NAMALWA (cell line): ENCODE measurements at places on chromosomes 5 and 9.
A peak's percentile ranks its signal among the peaks of the same experiment; 100 is the strongest.

GRCh38 chr5:50666261-50667022 lies at the start of gene PARP8:
TSS of gene PARP8 (plus strand) at chr5:50666637. CDS start at chr5:50667096, 459 bp downstream.
- peak; percentile 60 for DNase-seq

GRCh38 chr5:151196556-151197290 lies 27.2 kb downstream of the CCDC69 start:
- peak; percentile 87 for DNase-seq

DNA sequence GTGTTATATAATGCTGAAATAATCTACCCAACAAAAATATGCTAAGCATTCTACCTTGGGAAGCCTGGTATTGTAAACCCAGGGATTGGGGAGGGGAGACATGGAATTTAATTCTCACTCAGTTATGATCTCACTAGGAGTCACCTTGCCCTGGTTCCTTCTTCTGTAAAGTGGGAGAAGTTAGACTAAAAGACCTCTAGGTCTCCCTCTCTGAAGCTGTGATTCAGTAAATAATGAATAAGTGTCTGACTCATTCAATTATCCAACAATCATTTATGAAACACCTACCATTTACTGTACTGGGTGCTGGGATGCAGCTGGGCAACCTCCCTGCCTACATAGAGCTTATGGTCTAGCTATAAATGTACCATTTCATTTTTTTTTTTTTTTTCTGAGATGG lies 20.2 kb upstream of the SPARC start:
- no peak for DNase-seq

- DNase-seq = no peak
Measured at GRCh38 chr5:103434057-103434456, 128.5 kb downstream of the NUDT12 start.

DNA sequence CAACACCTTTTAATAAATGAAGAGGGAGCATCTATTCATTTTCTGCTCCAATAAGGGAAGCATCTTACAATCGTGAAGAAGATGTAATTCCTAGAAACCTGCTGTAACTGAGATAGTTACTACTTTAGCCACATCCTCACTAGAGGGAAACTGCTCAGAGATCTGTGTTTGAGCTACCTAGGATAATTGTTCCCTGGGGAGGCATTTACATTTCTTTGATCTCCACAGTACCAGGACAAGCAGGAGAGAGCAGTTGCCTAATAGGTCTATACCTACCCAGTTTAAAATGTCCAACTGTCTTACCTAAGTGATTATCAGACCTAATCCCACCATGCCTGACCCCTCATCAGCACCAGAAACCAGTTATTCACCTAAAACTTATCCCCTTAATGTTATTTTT lies 196.9 kb downstream of the TUSC1 start:
- DNase-seq = no peak

- no peak for DNase-seq
Measured at GRCh38 chr9:107778661-107779060, 289.1 kb upstream of the KLF4 start.

GRCh38 chr5:119420169-119420568 lies 32.1 kb upstream of the HSD17B4 start:
- DNase-seq = no peak

DNA sequence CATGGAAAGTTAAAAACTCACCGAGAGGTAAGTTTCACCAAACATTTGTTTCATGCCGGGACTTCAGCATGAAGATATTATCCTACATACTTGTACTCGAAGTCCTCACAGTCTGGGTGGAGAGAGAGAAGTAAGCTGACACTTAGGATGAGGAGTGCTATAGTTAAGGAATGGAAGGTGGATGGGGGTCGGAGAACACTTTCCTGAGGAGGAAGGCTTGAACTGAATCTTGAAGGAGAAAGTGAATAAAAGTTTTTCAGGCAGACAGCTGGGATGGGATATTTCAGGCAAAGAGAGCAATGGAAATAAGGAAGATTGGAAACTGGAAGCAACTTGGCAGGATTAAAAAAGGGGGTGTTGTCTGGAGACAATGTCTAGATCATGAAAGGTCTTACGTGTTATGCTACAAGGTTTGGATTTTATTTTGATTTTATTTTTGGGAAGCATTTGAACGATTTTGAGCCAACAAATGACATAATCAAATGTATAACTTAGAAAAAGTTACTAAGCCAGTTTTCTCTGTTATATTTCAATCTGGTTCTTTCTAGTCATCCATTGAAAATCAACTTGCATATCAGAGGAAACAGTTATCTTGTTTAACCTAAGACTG lies 167.1 kb downstream of the PAM start:
- no peak for DNase-seq
